Hematopoietic multipotent progenitor cell (in vitro differentiated cells): ENCODE measurements at places on chromosomes 6 and 20.

- DNase-seq: no peak
Measured at GRCh38 chr6:158813032-158813431, 6.1 kb downstream of the EZR start.

GRCh38 chr6:129510950-129511349, 199.0 kb downstream of the ARHGAP18 start:
- DNase-seq: no peak

DNA sequence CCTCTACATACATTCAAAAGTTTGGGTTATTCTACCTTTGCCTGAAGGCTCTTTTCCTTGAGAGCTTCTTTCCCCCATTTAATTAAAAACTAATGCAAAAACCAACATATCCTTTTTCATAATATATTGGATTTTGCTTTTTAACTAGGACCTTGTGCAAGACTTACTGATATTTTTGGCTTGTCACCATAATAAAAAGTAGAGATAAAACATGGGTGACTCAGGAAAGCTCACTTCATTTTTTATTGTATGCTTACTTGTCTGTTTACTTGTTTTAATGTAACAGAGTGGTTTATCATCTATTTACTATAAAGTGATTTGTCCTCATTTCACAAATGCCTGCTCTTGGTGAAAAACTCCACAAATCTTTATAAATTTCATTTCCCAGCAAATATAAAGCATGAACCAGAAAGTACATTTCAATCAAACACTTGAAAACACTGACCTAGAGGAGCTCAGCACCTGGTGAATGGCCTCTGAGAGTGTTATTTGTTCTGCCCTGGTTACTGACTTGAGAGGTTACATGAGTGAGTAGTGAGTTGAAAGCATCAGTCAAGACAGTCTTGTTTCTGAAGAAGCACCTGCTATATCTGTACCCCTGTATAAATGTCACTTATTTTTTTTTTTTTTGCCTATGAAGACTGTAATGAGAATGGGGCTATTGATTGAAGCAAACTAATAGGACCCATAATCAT, 20.8 kb downstream of the ADGRG6 start:
- no peak for DNase-seq

DNA sequence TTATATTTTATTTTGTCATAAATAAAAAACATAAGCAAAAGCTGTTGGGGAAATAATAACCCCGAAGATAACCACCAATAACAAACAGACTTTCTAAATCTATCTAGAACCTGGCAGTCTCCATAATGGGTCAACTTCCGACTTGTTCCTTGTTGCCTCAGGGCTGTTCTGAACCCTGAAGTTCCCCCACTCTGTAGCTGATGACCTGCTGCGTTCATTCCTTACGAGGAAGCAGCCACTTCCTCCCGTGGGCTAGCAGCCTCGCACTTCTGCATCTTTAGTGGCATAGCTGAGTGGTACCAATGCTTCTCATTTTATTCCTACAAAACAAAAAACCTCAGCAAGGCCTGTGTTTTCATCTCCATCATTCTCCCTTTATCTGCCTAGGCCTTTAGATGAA, 103.0 kb downstream of the PLEKHG1 start:
- DNase-seq: no peak

DNA sequence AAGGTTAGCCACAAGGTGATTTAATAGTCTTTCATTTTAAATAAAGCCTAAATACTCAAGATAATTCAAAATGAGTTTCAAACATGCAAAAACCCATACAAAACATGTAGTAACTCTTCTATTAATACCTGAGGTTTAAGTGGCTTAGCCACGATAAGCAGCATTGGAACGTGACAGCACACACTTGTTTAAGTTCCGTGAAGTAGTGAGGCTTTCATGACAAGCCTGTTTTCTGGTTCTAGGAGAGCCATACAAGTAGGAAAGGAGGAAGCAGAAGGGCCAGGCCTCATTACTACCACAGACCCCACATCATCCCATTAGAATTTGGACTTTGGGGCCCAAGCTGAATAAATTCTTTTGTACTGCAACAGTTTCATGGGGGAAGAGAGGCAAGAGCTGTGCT, 54.3 kb upstream of the PRND start:
- no peak for DNase-seq

DNA sequence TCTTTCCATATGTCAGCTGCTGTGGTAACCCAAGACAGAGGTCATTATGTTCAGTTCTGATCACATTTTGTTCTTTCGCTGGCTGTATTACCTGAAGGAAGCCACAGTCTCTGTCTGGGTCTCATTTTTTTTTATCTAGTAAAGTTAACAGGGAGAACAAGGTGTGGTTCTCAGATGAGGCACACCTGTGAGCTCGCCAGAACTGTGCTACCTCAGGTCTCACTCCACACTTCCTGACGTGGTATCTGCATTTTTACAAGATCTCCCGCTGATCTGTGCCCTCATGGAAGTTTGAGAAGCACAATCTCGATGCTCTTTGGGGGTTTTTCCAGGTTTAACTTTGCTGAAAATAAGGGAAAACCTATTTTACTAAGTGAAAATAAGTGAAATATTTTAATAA, 169.5 kb upstream of the CENPW start:
- DNase-seq: no peak

GRCh38 chr6:14500809-14501208, 383.2 kb downstream of the CD83 start:
- DNase-seq: no peak

GRCh38 chr20:47576516-47577033, 74.9 kb downstream of the NCOA3 start:
- DNase-seq: no peak

- no peak for DNase-seq
Measured at GRCh38 chr6:33746651-33747100, at the start of gene IP6K3. TSS of gene IP6K3 (minus strand) at chr6:33746905. CDS start at chr6:33735476, 11,429 bp downstream.

DNA sequence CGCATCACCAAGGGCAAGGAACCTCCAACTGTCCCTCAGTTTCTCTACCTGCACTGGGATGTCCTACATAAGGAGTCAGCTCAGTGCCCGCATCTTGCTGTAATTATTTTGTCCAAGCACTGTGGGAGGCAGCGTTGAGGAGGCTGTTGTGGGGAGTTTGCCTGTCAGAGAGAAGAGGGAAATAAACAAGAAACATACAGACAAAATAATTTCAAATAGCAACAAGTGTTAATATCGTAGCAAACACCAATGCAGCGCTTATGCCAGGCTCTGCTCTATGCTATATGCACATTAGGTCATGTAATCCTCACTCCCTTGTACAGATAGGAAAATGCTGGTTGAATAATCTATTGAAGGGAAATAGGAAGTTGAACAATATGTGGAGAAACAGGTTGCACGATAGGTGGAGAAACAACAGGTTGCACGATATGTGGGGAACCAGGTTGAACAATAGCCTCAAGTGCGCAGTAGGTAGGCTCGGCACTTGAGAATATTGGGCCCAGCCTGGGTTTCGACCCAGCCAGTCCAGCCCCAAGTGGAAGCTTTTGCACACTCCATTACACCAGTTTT, 91.2 kb upstream of the SIRPA start:
- DNase-seq: no peak

- no peak for DNase-seq
Measured at GRCh38 chr6:149855741-149856140, 8.4 kb downstream of the LRP11 start.

DNA sequence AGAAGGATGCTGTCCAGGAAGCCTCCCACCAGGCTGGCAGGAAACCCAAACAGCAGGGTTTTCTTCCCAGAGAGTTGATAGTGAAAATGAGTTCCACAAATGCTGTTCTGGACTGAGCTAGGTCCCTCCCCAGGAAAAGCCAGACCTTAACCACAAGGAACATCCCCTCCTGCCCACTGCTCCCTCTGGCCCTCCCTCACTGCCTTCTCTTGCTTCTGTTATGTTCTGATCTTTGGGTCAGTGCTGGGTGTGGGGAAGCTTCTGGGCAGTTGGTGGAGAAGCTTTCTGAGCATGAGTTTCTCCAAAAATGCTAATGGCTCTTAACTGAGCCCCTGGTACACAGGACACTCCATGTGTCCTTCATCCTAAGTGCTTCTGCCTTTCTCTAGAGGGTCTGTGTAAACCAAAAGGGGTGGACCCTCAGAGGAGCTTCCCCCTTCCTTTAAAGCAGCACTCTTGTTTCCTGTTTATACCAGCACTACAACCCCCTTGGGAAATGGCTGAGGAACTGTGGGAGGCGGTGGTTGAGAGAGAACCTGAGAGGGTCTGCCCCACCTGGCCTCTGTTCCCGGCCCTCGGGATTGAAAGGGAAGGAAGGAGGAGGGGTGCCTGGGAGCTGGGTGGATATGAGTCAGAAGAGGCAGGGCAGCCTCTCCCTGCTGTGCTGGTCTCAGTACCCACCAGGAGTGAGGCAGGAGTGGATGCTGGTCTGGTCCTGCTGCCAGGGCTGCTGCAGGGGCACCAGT, 42.0 kb downstream of the CDS2 start:
- peak; percentile 16 for DNase-seq
